ENCODE measurements at places on chromosomes 16 and 17. TPM values are rescaled to one million over a fixed set of nuclear protein-coding genes. Genes with fewer than 3 reads are reported as not detected.

GRCh38 chr16:67445913-67446907 lies 15.3 kb downstream of the HSD11B2 start:
- no peak for ATAC-seq

GRCh38 chr17:61285526-61286320 lies 113.9 kb upstream of the TBX2 start:
- no peak for ATAC-seq

GRCh38 chr17:83119987-83120864 lies 40.8 kb downstream of the METRNL start:
- peak; percentile 41 for ATAC-seq

GRCh38 chr16:16857603-16858283 lies 478.8 kb downstream of the NPIPA7 start:
- ATAC-seq: peak; percentile 90

DNA sequence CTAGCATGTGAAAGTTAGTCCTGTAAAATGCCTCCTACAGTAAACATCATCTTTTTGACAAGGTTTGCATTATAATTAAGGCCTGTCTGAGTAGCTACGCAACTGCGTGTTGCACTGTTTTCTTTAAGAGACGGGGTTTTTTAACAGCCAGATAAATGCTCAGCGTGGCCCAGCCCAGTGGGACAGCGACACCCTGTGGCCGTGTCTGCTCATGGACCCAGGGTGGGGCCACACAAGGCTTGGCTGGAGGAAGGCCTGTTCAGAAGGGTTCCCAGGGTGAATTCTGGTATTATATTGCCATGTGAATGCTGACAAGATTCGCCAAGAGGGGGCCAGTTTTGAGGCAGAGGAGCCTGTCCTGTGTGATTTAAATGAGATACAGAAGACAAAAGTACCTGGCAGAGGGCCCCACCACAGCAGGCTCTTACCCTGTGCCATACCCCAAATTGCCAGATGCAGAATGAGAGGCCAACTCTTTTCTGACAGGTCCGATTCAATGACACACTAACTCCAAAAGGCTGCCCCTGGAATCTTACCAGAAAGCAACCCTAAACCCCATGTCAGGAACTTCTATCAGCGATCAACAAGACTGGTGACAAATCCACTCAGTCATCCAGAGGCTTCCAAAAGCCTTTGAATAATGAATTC lies 65.9 kb upstream of the IRX6 start:
- peak; percentile 95 for ATAC-seq

GRCh38 chr17:34443619-34444469 lies 80.8 kb upstream of the CCL1 start:
- peak; percentile 26 for ATAC-seq

GRCh38 chr17:40722241-40722640 lies 18.7 kb upstream of the KRT24 start:
- no peak for ATAC-seq

DNA sequence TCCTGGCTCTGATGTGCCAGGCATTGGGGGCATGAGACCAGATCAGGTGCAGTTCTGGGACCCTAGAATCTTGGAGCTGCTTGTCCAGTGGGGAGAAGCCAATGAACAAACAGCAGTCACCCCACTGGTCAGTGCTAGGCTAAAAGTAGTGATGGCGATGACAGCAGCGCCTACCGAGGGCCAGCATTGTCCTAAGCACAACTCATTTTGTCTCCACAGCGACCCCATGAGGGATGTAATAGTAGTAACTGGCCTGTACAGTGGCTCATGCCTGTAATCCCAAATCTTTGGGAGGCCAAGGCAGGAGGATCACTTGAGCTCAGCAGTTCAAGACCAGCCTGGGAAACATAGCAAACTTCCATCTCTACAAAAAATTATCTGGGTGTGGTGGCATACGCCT lies 6.2 kb downstream of the SMCR8 start:
- no peak for ATAC-seq

- no peak for ATAC-seq
Measured at GRCh38 chr17:7508846-7509245, 24.7 kb downstream of the POLR2A start.

NME2 gene
- total RNA-seq: 683 TPM

- ATAC-seq: no peak
Measured at GRCh38 chr17:73663614-73664013, 19.4 kb upstream of the SDK2 start.

CCR7 gene
- 0.48 TPM for total RNA-seq

GRCh38 chr17:44324571-44325275 lies at the start of gene SLC25A39:
SLC25A39 (minus strand) TSS chr17:44324823; CDS start chr17:44323562, 1,261 bp downstream.
- ATAC-seq: peak; percentile 89

GRCh38 chr17:82015311-82015971 lies 7.2 kb downstream of the CENPX start:
- ATAC-seq: no peak

DNA sequence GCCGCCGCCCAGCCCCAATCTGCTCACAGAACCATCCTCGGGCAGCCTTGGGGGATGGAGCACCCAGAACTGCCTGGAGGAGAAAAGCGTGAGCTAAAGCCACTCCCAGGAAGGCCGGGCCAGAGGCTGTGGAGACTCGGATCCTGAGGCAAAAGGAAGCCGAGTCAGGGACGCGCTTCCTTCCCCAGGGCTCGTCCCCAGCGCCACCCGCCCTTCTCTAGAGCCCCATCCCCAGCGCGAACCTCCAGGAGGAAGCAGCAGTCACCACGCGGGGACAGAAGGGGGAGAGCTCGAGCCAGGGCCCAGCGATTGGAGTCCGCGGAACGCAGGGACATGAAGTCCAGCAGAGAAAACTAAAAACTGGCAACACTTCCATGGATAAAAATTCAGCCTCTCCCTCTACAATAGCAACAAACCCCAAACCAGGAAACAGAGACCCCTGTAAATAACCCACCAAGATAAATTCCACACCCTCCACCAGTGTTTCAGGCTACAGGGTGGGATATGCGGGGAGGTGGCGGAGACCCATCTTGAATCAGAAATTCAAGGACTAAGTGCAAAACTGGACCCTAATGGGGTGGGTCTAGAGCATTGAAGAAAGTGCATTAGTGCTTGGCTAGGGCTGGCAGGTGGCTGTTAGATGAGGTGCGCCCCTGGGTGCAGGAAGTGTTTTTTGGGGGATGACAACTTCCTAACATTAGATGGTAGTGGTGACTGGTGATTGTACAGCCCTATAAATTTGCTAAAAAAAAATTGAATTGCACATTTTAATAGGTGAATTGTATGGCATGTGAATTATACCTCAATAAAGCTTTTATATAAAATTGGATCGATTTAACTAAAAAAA lies 116.1 kb upstream of the METRNL start:
- ATAC-seq: peak; percentile 62

DNA sequence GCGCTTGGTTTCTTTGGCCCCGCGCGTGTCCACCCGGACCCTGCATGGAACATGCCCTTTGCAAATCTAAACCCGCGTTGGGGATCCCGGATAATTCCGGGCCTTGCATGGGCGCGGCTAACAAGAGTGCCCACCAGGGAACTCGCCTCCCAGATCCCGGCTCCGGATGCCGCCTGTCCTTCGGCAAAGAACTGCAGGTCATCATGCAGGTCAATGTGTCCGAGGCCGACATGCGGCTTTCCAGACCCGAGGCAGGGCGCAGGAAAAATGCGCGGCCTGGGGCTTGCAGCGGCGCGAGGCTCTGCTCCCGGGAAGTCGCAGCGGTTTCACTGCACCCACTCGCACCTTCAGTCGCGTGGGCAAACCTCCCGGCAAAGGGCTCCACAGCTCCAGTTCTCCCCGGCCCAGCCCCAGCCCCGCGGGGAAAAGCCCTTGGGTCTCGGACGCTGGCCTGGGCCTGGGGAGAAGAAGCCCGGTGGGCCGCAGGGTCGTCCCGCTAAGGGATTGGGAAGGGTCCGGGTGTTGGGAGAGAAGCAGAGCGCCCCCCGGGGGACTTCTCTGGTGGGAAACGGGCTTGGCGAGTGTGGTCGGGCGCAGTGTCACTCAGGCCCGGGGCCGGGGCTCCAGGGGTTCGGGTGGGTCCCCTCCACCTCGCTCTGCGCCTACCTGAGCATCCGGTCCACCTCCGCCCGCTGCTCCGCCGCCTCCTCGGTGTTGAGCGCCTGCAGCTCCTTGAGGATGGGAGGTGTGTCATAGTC lies 805 bp downstream of the HNF1B start:
- no peak for ATAC-seq

GRCh38 chr16:6124136-6124535 lies 1026.5 kb upstream of the EEF2KMT start:
- no peak for ATAC-seq

TMEM204 gene
- 2.8 TPM for total RNA-seq

DNA sequence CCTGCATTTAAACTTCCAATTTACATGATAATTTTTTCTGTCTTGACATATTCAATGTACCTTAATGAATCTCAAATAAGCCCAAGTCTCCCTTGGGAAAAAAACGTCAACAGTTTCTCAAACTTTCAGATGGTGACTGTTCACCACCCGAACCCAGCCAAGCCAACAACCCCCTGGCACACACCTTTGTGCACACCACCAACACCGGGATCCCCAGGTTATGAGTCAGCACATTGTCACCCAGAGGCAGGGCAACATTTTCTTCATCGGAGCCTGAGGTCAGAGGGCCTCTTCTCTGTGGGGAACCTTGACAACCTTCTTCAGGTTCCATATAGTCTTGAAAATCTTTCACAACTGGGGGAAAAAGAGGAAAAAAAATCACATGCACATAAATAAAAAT lies 15.5 kb downstream of the DYNC1LI2 start:
- ATAC-seq: peak; percentile 61

PITPNM3 gene
- 20.1 TPM for total RNA-seq

BCO1 gene
- total RNA-seq: 0.32 TPM

DNA sequence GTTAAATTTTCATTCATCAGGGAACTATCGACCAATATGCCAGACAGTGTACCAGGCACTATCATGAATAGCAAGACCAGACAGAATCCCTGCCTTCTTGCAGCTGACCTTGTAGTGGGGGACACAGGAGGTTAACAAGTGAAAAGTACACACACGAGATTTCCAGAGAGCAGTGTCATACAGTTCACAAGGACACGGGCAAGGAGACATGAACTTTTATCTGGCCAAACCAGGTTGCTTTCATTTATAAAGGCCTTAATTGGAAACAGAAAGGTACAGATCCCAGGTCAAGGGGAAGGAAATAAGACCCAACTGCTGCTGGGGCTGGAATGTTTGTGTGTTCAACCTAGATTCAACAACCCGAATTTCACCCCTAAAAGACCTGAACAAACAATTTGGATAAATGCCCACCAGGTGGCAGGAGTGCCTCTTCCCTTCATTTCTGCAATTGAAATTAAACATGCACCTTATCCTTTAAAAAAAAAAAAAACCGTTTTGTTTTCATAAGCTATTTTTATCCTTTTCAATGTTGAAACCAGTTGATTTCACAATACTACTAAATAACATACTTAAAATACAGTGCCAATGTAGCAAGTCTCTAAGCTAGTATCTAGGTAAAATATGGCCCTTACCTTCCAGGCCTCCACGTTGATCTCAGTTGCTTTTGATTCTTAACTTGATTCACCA lies 65.9 kb downstream of the EMP2 start:
- peak; percentile 19 for ATAC-seq

DNA sequence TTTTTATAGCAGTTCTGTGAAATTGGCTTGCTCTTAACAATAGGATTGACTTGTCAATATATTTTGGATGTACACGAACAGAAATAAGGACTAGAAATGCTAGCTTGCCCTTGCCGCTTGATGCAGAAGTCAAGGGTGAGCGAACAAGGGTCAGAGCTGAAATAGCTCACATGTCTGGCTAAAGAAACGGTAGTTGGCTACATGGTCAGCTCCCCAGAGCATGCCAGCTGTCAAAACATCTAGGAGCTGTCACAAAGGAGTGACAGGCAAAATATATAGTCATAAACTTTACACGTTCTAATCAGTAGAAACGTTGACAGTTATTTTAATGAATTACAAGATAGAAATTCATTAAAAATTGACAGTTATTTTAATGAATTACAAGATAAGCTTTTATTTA lies 2.9 kb upstream of the MEIOB start:
- no peak for ATAC-seq

SLC13A2 gene
- not detected for total RNA-seq

- peak; percentile 71 for ATAC-seq
Measured at GRCh38 chr16:82425661-82426060, 201.1 kb upstream of the CDH13 start.

DNA sequence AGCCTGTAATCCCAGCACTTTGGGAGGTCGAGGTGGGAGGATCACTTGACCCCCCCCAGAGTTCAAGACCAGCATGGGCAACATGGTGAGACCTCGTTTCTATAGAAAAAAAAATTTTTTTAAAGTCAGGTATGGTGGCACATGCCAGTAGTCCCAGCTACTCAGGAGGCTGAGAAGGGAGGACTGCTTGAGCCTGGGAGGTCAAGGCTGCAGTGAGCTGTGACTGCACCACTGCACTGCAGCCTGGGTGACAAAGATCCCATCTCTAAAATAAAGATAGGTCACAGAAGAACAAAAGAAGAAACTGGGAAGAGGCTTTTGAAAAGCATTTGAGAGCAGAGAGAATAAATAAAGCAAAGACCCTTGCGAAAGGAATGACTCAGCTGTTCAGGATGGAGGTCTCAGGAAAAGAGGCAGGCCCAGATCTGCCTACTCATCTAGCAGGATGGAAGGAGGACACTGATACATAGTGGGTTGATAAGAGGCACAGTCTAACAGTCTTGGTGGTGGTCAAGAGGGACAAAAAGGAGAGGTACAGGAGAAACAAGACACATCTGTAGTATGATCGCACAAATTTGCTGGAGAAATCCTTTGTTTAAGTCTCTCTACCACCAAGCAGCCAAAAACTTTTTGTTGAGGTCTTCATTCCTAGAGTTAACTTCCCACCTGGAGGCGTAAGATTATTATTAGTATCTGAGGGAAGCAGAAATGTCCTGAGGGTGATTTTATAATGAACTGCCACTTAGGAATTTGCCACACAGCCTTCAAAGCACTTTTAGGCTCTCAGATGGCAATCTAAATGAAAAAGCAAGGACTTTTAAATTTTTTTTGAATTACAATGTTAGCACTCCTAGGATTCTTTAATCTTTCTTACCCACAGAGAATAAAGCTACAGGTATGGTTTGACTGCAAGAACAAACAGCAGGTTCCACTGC lies 17.6 kb downstream of the ZSWIM7 start:
- ATAC-seq: no peak

DNA sequence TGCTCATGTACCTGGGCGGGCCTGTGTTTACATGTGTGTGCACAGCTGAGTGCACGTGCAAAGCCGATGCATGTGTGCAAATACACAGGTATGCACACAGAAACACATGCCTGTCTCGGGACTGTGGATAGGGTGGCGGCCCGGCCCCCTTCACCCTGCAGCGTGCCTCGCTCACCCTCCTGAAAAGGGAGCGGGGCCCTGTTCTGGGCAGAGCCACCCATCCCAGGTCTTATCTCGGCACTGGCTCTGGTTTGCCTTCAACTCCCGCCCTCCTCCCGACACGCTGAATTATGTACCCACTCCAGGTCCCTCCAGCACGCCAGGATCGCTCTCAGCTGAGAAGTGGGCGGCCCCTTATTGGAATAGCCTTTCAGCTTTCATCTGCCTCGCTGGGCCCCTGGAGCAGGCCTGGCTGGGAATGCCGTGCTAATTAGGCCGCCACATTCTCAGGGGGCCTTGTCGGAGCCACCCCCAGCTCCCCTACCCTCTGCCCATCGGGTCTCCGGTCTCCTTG lies 77.8 kb downstream of the RTN4RL1 start:
- no peak for ATAC-seq

DNAH9 gene
- 0.44 TPM for total RNA-seq

B4GALNT2 gene
- total RNA-seq: 0.04 TPM

ASPA gene
- total RNA-seq: 0.56 TPM
